AG09319 (cell line): ENCODE measurements at places on chromosomes 16 and 17.

GRCh38 chr16:4496305-4496704 lies 20.1 kb downstream of the HMOX2 start:
- DNase-seq, result no peak

GRCh38 chr16:57279780-57280638 lies 4.5 kb downstream of the PLLP start:
- no peak for DNase-seq

DNA sequence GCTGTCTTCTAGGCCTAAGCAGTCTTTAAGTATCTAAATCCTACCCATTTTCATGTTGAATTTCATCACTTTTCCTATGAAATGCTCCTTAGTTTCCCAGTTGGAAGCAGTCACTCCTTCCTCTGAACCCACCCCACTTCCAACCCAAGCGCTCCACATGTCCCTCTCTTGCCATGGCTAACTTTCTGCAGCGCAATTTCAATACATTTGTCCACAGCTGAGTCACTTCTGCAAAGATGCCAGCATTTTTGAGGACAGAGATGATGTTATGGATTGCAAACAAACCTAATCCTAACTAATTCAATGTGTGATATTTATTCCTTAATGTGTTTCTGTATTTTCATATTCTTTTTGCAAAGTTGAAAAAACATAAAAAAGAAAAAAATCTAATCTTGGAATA lies 71.7 kb downstream of the HLF start:
- no peak for DNase-seq

DNA sequence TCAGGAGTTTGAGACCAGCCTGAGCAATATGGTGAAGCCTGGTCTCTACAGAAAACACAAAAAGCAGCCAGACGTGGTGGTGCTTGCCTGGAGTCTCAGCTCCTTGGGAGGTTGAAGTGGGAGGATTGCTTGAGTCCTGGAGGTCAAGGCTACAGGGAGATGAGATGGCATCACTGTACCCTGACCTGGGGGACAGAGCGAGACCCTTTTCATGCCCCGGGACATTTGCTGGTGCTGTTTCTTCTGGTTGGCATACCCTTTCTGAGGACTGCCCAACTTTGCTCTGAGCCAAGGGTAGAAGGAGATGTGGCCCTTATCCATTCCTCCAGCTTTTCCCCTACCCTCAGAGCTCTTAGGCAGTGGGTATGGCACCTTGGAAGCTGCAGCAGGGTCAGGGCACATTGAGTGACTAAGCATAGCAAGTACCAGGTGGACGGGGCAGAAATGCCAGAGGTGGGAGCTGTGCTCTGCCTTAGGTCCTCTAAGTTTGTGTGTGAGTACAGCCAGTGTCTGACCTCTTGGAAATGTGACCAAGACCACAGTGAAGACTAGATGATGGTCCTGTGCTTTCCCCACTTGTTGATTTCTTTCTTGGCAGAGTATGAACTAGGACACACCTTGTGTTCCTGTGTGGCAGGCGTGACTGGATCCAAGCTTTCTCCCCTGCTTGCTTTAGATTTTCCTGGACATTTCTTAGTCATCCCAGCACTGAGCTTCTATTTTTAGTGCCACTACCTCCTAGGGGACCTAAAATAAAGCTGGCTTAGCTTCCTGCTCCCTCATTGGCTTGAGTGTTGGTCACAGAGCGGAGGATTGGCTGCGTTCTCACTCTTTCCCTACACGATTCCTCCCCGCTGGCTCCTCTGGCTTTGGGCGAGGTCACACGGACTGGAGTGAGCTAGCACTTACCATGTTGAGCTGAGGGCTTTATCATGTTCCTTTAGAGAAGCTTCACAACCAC lies 9.9 kb upstream of the EDC4 start:
- no peak for DNase-seq

DNA sequence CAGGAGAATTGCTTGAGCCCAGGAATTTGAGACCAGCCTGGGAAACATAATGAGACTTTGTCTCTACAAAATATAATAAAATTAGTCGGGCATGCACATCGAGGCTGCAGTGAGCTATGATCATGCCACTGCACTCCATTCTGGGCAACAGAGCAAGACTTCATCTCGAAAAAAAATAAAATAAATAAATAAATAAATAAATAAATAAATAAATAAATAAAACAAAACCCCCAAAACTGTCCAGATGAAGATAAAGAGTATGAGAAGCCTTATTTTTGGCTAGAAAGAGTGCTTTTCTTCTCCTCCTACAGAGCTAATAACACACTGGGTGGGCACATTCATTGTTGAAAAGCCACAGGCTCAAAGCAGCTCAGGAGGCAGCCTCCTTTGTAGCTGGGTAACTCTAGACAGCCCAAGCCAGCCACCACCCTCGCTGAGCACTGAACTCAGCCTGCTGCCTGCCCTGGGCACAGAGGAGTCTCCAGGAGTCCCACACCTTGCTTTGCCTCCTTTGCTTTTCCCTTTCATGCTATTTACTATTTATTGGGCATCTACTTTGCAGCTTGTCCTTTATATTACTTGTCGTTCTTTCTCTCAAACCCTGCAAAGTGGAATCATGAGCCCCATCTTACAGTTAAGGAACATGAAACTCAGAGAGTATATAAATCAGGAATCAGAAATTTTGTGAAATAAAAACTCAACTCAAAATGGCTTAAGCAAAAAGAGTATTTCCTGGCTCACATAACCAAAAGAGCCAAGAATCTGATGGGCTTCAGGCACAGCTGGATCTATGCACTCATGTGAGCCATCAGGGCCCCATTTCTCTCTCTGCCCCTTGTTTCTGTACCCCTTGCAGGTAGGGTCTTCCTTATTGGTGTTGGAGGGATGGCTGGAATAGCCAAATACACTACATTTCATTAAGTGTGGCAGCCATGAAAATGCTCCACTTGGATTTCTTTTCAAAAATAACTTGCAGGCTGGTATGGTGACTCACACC lies 18.1 kb upstream of the C16orf87 start:
- DNase-seq, result no peak

DNA sequence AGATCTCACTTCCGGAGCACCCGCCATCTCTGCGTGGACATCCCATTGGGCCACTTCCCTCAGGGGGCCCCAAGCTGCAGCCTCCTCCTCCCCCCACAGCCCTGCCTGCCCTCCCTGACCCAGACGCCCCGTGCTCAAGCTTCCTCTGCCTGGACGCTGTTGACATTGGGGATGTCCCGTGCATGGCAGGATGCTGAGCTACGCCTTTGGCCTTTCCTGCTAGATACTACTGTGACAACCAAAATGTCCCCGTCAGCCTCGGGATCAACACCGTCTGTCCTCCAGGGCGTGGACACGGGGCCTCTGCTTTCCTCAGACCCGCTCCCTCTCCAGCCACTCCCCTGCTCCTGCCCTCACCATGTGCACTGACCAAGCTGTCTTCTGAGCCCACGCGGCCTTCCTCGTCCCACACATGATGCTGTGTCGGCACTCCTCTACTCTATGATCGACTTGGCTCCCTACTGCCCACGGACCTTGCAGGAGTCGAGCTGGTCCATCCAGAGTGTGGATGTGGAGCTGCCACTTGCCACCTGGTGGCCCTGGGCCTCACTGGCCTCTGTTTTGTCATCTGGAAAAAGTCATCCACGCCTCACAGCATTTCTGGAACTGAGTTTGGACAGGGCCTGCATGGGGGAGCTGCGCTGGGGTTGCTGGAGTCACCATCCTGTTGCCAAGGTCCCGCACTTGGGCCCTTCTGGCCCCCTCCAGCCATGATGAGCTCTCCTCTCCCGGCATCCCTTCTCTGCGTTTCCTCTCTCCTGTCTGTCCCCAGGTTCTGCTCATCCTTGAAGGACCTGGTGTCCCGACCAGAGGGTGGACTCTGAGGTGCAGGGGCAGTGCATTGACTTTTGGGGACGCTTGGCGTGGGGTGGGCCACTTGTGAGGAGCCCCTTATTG lies 221.7 kb upstream of the CIBAR2 start:
- no peak for DNase-seq

DNA sequence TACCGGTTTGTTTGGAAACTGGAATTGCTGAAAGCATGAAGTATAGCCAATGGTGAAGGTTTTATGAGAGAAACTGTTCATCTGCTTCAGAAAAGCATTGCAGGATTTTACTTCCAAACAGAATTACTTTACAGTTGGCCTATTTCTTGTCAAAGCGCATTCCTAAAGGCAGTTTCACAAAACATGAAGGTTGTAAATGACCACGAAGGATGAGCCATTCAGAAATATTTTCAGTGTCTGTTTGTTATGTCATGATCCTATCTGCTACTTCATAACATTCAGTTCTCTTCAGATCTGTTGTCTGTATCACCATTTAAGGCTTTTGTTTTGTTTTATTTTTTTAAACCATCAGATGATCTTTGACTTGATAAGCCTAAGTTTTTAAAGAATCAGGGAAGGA lies 45.7 kb downstream of the AATF start:
- DNase-seq, result no peak

DNA sequence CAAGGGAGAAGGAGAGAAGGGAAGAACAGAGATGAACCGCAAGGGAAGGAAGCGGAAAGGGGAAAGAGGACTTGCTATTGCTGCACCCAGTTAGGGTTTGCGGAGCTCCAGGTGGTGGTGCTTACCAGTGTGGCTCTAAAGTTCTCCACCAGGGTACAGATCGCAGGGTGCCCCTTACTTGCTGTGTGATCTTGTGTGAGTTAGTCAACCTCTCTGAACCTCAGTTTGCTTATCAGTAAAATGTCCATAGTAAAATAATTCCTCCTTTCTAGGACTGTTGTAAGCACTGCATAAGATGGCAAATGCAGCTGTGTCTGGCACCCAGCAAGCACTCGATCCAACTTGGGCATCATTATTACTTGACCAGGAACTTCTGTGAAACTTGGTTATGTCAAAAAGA lies 230.7 kb upstream of the CDH5 start:
- DNase-seq, result no peak

DNA sequence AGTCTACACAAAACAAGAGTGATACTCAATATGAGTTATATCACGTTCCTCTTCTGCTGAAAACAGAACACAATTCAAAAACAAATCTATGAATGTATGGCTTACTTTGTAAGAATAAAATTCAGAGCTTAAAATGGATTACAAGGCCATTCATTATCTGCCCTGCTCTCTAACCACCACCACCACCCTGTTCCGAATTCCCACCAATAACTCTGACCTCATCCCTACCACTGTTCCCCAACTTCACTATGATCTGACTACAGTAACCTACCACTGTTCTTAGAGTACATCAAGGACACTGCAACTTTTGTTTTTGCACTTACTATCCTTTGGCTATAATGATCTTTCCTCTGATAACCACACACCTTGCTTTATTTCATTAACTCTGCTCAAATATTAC lies 21.3 kb downstream of the FBXL20 start:
- no peak for DNase-seq

- DNase-seq, result no peak
These were observed 11.4 kb downstream of the RPUSD1 start for GRCh38 chr16:776824-777223.

- DNase-seq, result no peak
These were observed 77.0 kb downstream of the IRX6 start for GRCh38 chr16:55401046-55401445.

GRCh38 chr17:82528484-82529265 lies 9.1 kb downstream of the FOXK2 start:
- DNase-seq, result no peak

- DNase-seq, result no peak
These were observed 309.0 kb upstream of the PMFBP1 start for GRCh38 chr16:72480911-72481310.

DNA sequence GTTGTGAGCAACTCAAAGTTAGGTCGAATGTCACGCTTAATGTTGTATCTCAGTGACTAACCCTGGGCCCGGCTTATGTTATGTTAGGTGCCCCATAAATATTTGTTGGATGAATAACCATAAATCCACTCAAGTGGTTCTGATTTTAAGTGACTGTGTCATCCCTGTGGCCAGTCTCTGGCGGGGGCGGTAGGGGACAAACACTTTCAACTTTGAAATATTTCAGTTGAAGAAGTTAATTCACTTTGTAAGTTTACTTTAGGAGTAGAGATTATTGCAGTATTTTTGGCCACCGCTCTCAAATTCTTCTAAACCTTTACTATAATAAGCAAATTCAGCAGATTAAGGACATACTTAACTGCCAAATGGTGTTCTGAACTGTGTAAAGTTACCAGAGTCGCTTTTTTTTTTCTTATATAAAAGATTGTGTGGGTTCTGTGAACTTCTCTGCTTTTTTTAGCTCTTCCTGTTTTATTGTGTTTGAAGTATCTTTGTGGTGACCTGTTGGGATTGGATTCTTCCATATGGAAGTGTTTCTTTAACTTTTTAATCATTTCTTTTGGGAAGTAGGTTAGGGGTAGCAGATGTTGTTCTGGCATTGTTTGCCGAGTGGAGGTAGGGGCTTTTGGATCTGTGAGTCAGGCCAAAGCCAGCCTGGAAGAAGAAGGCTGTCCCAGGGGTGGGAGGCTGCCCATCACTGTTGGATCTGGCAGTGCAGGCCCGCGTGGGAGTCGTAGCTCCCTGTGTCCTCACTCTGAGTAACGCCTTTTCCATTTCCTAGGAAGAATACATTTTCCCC lies 61.4 kb upstream of the TBX2 start:
- DNase-seq, result peak; percentile 57

DNA sequence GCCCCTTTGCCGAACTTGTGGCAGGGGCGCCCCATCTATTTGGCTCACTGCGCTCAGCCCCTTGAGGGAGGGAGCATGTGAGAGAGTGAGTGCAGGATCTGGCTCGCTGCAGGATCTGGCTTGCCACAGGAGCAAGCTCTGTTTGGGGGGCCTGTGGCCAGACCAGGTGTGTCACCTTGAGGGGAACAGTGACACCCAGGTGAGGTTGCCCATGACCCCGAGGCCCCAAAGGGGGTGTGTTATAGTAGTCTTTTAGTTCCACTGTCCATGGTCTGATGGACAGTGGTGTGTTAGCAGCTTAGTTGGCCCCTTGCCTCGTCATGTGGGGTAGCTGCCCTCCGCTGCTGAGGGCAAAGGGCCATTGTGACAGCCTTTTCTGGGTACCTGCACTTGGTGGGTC lies 41.6 kb downstream of the CCDC42 start:
- no peak for DNase-seq

- no peak for DNase-seq
These were observed at the start of gene PIK3R6 for GRCh38 chr17:8867361-8867981. Gene PIK3R6 (minus strand): TSS chr17:8867674. CDS start chr17:8849794, 17,880 bp downstream.

- DNase-seq, result no peak
These were observed 159.9 kb downstream of the LGALS9B start for GRCh38 chr17:20307326-20307910.

GRCh38 chr16:66304961-66305360 lies 61.5 kb upstream of the CDH5 start:
- no peak for DNase-seq

- DNase-seq, result no peak
These were observed 2.2 kb upstream of the NF1 start for GRCh38 chr17:31092475-31093064.
